ENCODE measurements at places on chromosomes 6 and 20. TPM values are rescaled to one million over a fixed set of nuclear protein-coding genes. Genes with fewer than 3 reads are reported as not detected.

Gene TTLL9
- total RNA-seq, result 2.4 TPM

- peaks cover 4% of the 10 kb centered on the region for H3K27me3 ChIP-seq
- H3K4me3 ChIP-seq, result no peak overlapping the region
- H3K4me1 ChIP-seq, result peaks cover 11% of the 10 kb centered on the region
- no peak for DNase-seq
Measured at GRCh38 chr6:128784266-128784665, 98.7 kb upstream of the LAMA2 start.

Gene ITPA
- 67.8 TPM for total RNA-seq

GRCh38 chr6:166739117-166739975 lies 112.3 kb upstream of the RPS6KA2 start:
- H3K27ac ChIP-seq, result no peak overlapping the region
- peaks cover 72% of the 10 kb centered on the region for H3K27me3 ChIP-seq
- no peak for DNase-seq
- no peaks in the 10 kb centered on the region for H3K36me3 ChIP-seq
- peaks cover 20% of the 10 kb centered on the region for H3K4me1 ChIP-seq

GRCh38 chr20:21780528-21780927 lies 75.1 kb downstream of the PAX1 start:
- DNase-seq, result no peak
- peaks cover 4% of the 10 kb centered on the region for H3K4me1 ChIP-seq
- H3K4me3 ChIP-seq, result no peak overlapping the region
- H3K27me3 ChIP-seq, result peaks cover 32% of the 10 kb centered on the region
- no peak overlapping the region for H3K27ac ChIP-seq

DNA sequence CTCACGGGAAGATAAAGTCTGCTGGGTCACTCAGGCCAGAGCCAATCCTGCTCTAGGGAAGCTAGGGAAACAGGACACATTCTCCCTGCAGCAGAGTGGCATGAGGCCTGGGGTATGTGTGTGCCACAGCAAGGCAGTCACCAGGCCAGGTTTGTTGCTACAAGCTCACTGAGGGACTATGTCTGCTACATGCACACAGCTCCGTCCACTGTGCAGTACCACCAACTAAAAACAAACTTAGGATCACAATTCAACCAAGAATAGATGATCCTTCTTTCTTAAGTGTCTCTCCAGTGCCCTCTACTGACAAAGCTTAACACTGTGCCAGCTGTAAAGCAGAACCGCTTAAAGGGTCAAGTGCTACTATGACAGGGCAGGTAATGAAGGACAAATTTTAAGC lies 192.5 kb downstream of the PTPRK start:
- H3K27me3 ChIP-seq, result no peaks in the 10 kb centered on the region
- no peak for DNase-seq
- H3K4me3 ChIP-seq, result no peak overlapping the region
- no peak overlapping the region for H3K27ac ChIP-seq

DNA sequence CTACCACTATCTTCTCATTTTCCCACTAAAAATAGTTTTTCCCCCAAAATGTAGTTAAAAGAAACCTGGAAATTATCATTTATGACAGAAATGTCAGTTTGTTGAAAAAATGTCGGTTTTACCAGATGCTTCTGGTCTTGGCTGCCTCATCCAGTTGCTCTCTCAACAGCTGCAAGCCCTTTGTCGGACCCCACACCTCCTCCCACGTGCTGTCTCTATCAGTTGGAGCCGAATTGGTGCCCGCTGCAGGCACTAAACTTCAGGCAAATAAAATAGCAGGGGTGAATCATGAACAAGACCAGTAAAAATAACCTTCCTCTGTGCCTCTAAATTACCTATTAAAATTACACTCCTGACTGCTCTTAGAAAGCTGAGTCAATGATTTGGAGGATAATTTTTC lies 129.5 kb upstream of the CEP162 start:
- H3K36me3 ChIP-seq, result no peaks in the 10 kb centered on the region
- no peak overlapping the region for H3K27ac ChIP-seq
- no peak overlapping the region for H3K4me3 ChIP-seq
- peaks cover 11% of the 10 kb centered on the region for H3K4me1 ChIP-seq
- no peak for DNase-seq
- peaks cover 6% of the 10 kb centered on the region for H3K27me3 ChIP-seq

DNA sequence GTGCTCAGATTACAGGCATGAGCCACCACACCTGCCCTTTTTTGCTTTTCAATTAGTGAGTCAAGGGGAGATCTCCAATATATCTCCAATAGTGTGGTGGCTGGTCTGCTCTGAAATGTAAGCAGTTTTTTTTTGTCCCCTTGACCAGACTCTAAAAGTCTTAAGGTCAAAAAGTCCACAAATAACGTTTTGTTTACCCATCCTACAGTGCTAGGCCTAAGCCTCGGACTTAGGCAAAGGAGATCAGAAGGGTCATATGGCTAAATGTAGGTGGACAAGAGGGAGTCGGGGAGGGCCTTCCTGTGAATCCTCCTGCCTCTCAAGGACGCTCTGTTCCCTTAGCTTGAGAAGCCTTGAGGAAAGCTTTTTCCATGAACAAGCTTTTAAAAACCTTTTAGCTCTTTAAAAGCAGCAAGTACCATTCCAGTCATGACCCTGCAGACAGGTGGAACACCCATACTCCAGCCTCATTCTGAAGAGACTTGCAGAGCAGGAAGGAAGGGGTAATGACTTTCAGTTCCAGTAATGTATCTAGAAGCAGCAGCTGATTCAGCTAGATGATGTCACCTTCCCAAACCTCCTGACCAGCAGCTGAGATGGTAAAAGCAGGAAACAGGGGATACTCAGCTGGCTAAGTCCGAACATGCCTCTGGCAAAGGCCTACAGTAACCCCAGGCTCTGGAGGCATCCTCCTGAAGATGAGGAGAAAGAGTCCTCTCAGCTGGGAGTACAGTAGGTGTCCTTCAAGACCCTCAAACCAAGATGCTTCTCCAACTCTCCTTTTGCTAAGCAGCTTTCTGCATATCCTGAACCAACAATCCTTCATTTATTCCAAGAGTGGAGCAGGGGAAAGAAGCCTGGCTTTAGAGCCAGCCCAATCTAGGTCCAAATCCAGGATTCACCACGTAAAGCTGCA lies 23.6 kb downstream of the BCL2L1 start:
- H3K4me1 ChIP-seq, result peaks cover 44% of the 10 kb centered on the region
- H3K36me3 ChIP-seq, result peaks cover 26% of the 10 kb centered on the region
- no peaks in the 10 kb centered on the region for H3K27me3 ChIP-seq
- no peak for DNase-seq

Gene PBOV1
- total RNA-seq, result not detected

Gene CCN5
- total RNA-seq, result not detected

Gene TMEM74B
- total RNA-seq, result 21.9 TPM

DNA sequence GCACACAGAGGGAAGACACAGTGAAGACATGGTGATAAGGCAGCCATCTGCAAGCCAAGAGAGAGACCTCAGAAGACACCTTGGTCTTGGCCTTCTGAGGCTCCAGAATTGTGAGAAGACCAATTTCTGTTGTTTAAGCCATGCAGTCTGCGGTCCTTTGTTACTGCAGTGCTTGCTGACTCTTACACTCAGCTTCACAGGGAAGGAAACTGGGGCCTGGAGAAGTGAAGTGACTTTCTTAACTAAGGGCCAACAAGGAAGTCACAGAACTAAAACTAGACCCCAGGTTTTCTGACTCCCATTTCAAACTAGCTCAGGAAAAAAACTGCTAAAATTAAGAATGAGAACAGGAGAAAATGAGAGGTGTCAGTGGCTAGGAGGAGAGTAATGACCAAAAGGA lies 74.3 kb downstream of the TNFRSF21 start:
- DNase-seq, result no peak
- H3K4me3 ChIP-seq, result no peak overlapping the region
- H3K27me3 ChIP-seq, result no peaks in the 10 kb centered on the region

- H3K4me3 ChIP-seq, result no peak overlapping the region
- H3K4me1 ChIP-seq, result peaks cover 17% of the 10 kb centered on the region
- H3K27ac ChIP-seq, result no peak overlapping the region
Measured at GRCh38 chr20:35196313-35196712, 24.4 kb downstream of the PROCR start.

DNA sequence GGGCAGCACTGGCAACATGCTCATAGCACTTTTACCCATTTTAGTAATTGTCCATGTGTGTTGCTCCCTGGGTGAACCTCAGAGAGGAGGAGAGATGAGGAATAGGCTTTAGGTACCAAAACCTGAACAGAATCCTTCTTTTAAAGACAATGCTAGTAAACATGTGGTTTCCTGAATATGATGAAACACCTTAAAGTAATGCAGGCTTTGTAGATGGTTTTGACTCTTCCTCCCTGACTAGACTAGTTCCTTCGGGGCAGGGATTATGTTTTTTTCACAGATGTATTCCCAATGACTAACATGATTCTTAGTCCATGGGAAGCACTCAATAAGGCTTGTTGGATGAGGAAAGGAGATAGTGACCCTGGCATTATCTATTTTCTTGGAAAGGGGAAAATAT lies 367.6 kb upstream of the JAG1 start:
- peaks cover 8% of the 10 kb centered on the region for H3K4me1 ChIP-seq
- peaks cover 9% of the 10 kb centered on the region for H3K27me3 ChIP-seq
- DNase-seq, result no peak
- no peak overlapping the region for H3K4me3 ChIP-seq

DNA sequence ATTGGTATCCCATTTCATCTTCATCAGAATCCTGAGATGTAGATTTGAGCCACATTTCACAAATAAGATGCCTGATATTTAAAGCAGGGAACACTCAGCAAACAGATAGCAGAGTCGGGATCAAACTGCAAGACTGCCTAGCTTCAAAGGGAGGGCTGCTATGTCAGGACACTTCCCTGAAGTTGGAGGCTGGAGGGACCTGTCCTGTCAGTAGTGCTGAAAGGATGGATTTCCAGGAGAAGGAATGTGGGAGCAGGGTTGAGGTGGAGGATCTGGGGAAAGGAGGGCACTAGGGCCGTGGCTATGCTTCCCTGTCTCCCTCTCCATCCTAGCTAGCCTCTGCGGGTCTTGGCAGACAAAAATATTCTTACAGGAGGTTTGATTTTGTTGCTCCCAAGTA lies 32.2 kb downstream of the COX4I2 start:
- H3K36me3 ChIP-seq, result peaks cover 20% of the 10 kb centered on the region
- peaks cover 13% of the 10 kb centered on the region for H3K4me1 ChIP-seq
- no peak overlapping the region for H3K4me3 ChIP-seq
- peak overlapping the region; percentile 40 for H3K27ac ChIP-seq
- no peaks in the 10 kb centered on the region for H3K27me3 ChIP-seq

DNA sequence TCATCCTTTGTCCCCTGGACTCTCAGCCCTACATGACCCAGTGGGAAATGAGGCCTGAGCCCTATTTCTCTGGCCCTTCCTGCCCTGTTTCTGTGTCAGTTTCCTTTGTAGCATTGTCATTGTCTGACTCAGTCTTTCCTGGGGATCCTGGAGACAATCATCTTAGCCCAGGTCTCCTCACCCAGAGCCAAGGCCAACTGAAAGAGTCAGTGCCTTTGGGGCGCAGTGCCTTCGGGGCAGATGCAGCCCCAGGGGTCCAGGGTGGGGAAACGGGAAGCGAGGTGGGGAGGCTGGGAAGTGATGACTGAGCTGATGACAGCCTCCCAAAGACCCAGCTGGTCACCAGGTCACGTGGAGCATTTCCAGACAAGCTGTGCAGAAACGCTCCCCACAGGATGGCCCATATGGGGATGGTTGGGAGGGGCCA lies 93.3 kb upstream of the SULF2 start:
- H3K27me3 ChIP-seq, result peaks cover 14% of the 10 kb centered on the region
- peaks cover 2% of the 10 kb centered on the region for H3K4me1 ChIP-seq
- H3K27ac ChIP-seq, result no peak overlapping the region
- no peak overlapping the region for H3K4me3 ChIP-seq

Gene GPSM3
- 6.5 TPM for total RNA-seq

DNA sequence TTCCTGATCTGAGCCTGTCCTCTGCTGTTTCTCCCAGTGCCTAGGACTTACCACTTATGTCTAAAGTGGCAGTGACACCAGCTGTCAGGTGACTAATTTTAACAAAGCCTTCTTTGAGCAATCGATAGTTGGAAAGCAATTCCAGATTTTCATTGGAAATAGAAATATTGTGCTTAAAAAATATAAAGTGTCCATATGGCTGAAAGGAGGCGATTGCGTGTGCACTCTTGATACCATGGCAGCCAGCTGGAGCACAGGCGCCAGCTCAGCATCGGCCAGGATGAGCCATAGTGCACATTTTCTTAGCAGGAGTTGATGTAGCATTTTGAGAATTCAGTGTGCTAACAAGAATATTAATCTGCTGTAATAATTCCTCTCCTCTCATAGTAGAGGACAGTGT lies 70.0 kb downstream of the LRRC1 start:
- H3K4me3 ChIP-seq, result no peak overlapping the region
- H3K27ac ChIP-seq, result no peak overlapping the region
- peaks cover 4% of the 10 kb centered on the region for H3K36me3 ChIP-seq
- peaks cover 9% of the 10 kb centered on the region for H3K4me1 ChIP-seq
- no peaks in the 10 kb centered on the region for H3K27me3 ChIP-seq
- no peak for DNase-seq

- peaks cover 24% of the 10 kb centered on the region for H3K36me3 ChIP-seq
- H3K4me1 ChIP-seq, result peaks cover 3% of the 10 kb centered on the region
- H3K27me3 ChIP-seq, result no peaks in the 10 kb centered on the region
- H3K4me3 ChIP-seq, result no peak overlapping the region
- H3K27ac ChIP-seq, result no peak overlapping the region
- no peak for DNase-seq
Measured at GRCh38 chr6:34990971-34991560, 102.0 kb downstream of the ANKS1A start.

DNA sequence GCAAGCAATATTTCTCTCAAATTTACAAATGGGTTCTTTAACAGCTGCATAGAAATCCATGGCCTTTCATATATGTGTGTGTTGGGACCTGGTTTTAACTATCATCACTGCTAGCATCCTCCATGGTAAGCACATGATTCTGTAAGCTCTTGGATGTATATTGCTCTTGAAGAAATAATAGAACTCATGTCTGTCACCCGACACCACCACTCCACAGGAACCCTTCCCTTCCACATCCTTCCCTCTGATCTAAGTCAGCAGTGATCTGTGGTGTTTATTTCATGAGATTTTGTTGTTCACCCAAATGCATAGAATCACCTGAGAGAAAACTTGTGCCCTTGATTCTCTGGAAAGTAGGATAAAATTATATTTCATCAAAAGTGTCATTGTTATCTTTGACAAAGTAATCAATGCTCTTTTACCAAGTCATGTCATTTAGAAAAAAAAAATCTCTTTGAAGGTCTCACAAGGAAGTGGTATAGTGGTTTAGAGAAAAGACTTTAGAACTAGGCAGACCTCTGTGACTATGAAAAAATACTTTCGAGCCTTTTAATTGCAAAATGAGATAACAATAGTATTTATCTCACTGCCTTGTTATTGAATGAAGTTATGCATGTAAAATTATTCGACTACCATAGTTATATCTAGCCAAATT lies 649.8 kb upstream of the SLC35B3 start:
- no peak for DNase-seq
- no peaks in the 10 kb centered on the region for H3K4me1 ChIP-seq
- no peak overlapping the region for H3K27ac ChIP-seq

- H3K36me3 ChIP-seq, result peaks cover 14% of the 10 kb centered on the region
- H3K4me3 ChIP-seq, result no peak overlapping the region
- no peak overlapping the region for H3K27ac ChIP-seq
- no peaks in the 10 kb centered on the region for H3K27me3 ChIP-seq
Measured at GRCh38 chr20:59039233-59039632, 3.4 kb downstream of the PRELID3B start.

- peaks cover 13% of the 10 kb centered on the region for H3K4me1 ChIP-seq
- H3K27ac ChIP-seq, result no peak within 1 kb of the TSS
- H3K27me3 ChIP-seq, result peaks cover 69% of the 10 kb centered on the region
- no peaks in the 10 kb centered on the region for H3K36me3 ChIP-seq
Measured at GRCh38 chr6:101393251-101393828, at the start of gene GRIK2. GRIK2 (plus strand) TSS chr6:101393708.

Gene HELZ2
- total RNA-seq, result 19.3 TPM
